ENCODE measurements at places on chromosomes 7 and 10.

DNA sequence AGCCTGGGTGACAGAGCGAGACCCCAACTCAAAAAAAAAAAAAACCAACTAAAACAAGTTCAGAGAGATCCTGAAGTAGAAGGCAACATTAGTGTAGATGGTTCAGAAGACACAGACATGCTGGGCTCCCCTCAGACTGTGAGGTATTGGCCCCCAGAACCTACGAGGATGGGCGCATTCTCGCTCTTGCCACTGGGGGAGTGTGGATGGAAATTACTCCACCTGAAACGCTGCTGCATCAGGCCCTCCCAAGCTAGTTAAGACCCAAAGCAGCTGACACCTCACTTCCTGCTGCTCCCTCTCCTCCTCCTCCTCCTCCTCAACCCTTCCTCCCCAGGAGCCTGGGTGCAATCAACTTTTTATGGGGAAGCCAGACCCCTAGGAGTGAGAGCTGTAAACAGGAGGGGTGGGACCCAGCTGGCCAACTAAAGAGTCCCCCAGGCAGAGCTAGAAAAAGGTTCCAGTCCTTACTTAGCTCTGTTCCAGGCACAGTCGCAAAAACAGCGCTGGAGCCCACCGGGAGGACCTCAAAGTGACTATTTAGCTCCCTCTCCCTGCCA, 7.4 kb downstream of the SH3PXD2A start:
- no peak for DNase-seq

DNA sequence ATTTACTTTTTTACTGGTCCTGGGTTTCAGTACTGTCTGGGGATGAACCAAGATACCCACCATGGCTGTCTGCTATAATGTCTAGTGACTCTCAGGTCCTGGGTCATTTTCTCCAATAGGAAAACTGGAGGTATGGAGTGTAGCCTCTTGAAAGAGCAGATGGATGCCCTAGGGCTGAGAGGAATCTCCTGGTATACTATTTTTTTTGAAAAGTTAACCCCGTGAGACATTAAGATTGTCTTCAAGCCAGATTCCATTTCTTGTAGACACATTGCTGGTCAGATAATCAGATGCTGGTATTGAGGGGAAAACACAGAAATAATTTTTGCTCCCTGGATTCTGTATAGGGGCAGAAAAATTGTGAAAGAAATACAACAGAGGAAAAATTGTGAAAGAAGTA, 97.3 kb downstream of the ZNF680 start:
- no peak for DNase-seq

- DNase-seq = no peak
These were observed 5.0 kb upstream of the NFE2L3 start for GRCh38 chr7:26147030-26147429.

DNA sequence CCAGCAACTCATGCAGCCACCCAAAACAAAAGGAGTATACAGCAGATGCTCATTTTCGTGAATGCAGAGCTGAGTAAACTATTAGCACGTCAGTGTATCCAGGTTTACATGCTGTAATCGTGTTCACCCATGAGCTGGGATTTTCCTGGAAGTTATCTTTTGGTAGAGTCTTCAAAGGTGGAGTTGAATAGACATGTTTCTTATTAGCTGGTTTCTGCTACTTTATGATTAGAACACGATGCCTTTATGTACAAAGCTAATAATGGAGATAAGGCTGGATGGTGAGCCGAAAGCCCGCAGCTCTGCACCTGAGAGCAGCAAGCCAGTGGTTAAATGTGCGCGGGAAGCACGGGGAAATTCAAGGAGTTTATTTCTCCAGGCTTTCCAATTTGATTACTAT, 123.8 kb downstream of the ADARB2 start:
- no peak for DNase-seq

DNA sequence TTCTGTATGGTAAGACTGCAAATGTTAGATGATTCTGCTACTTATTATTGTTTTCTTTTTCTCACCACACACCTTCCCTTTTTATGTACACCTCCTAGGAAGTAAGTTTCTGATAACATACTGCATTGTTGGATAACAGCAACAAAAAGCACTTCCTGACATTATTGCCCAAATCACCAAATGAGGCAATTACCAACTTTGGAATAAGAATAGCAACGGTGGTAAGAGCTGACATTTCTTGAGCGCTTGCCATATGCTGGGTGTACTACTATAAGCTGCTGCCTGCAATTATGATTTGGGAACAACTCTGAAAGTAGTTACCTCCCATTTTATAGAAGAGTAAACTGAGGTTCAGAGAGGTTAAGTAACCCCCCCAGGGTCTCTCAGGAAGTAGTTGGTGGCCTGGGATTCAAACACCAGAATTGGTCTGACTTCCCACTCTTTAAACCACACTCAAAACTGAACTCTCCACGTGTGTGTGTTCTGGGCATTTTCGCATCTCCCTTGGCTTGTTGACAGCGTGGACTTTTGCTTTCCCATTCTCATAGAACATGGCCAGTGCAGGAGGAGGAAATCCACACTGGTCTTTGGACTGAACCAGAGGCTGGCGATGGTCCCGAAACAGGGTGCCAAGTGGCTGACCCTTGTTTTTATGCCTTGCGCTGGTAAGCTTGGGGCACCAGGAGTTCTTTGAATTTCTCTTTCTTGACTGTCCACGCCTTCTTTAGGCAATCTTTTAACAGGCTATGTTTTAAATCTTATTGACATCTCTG, 71.4 kb downstream of the TCF7L2 start:
- no peak for DNase-seq

DNA sequence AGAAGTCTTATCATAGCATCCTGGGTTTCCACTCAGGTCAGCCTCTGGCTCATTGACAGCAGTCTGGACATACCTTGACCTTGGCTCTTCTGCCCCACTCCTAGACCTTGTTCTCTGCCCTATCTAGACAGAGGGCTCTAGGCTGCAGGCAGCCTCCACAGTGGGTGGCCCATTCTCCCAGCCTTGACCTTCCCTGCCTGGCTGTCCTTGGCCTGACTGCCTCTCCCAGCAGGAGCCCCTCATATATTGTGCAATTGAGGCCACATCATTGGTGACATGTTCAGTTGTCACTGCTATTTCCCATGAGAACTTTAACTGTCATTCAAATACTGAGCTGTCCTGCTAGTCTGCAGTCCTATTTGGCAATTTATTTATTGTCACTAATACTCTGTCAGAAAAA, 503.4 kb downstream of the PLXNA4 start:
- DNase-seq = no peak

DNA sequence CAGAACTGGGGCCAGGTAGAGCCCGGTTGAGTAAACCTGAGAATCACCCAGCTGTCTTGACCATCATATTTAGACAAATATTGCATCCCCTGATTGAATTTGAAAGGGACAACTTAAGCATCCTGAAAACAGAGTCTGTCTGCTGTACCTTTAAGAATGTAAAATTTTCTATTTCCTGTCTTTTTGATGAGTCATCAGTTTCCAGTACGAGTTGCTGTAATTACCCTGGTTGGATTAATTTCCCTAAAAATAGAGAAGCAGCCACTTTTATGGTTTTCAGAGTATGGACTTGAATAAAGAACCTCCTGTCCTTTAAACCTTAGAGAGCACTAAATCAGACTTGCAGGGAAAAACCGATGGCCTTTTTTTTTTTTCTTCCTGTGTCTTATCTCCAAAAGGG, 164.6 kb upstream of the SH2B2 start:
- no peak for DNase-seq

- DNase-seq = no peak
These were observed 154.3 kb downstream of the PPP1R3A start for GRCh38 chr7:113764401-113765035.

DNA sequence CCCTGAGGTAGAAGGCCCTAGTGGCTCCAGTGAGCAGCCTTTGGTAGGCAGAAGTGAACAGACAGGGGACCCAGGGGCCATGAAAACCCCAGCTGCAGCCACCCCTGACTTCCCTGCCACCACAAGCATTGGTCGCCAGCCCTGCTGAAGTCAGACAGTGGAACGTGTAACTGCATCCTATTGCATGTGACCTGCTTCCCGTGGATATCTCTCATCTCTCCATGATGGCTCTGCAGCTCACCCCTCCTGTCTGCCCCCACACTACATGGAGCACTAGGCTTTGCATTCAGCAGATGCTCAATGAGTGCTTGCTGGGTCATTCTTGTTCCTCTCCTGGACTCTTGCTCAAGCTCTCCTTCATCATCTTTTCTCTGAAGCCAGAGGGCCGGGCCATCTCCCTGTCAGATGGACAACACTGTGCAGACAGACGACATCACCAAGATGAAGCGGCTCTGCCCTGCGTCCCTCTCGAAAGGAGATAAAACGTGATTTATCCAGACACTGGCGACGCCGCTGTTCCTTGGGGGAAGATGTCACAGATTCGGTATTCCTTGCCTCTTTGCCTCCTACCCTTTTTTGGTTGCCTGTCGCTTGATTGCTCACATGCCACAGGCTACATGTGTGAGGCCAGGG, 117.5 kb downstream of the SH3PXD2A start:
- no peak for DNase-seq

DNA sequence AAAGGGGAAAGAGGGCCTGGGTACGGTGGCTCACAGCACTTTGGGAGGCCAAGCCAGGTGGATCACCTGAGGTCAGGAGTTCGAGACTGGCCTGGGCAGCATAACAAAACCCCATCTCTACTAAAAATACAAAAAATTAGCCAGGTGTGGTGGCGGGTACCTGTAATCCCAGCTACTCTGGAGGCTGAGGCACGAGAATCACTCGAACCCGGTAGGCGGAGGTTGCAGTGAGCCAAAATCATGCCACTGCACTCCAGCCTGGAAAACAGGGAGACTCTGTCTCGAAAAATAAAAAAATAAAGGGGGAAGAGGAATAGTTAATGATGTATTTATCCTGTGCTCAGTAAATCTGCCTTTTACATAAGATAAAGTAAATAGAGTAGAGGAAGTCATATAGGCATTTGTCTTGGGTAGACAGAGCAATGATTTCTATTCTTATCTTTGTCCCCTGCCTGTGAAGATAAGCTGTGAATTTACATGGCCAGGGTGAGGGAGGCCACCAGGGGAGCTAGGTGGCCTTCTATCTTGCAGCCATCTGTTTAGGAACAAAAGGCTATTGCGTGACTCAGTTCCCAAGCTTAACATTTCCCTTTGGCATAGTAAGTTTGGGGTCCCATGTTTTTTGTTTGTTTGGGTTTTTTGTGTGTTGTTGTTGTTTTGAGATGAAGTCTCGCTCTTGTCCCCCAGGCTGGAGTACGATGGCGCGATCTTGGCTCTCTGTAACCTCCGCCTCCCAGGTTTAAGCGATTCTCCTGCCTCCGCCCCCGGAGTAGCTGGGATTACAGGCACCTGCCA, 73.2 kb upstream of the GTF2I start:
- no peak for DNase-seq

DNA sequence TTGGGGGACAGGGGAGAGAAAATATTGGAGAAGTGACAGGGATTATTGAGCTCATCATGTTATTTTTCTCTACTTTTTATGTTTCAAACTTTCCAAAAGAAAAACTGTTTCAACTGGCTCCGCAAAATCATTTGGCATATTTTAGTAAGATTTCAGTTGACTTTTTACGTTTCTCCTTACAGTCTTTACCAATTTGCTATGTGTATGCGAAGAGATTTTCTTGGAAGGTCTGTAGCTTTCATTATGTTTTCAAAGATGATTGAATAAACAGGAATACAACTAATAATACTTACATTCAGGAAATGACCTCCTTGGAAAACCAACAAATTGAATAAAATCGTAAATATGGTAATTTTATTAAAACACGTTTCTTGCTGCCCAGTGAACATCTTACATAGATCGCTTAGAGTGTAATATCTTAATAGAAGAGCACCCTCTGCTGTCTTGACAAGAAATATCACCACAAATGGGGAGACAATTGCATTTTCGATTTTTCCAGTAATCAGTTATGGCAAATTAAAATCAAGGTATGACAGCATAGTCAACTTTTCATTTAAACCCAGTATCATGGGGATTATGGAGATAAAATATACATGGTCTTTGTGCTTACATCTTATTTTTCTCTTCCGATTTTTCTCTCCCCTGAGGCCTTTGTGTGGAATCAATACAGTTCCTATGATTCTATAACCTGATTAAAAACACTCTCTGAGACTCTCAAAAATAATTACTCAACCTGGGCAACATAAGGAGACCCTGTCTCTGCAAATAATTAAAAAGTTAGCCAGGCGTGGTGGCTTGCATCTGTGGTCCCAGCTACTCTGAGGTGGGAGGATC, 43.1 kb downstream of the MBL2 start:
- no peak for DNase-seq

DNA sequence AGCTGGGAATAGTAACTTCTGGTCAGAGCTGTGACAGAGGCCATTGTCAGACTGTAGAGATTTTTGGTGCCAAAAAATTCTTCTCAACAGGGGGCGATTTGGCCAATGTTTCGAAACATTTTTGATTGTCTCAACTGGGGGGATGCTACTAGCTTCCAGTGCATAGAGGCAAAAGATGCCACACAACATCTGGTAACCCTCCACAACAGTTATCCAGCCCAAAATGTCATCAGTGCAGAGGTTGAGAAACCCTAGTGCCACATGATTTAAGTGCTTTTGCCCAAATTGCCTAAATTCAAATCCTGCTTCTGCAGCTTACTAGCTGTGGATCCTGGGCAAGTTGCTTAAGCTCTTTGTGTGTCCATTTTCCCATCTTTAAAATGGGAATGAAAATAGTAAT, 71.9 kb downstream of the FZD1 start:
- DNase-seq = no peak

DNA sequence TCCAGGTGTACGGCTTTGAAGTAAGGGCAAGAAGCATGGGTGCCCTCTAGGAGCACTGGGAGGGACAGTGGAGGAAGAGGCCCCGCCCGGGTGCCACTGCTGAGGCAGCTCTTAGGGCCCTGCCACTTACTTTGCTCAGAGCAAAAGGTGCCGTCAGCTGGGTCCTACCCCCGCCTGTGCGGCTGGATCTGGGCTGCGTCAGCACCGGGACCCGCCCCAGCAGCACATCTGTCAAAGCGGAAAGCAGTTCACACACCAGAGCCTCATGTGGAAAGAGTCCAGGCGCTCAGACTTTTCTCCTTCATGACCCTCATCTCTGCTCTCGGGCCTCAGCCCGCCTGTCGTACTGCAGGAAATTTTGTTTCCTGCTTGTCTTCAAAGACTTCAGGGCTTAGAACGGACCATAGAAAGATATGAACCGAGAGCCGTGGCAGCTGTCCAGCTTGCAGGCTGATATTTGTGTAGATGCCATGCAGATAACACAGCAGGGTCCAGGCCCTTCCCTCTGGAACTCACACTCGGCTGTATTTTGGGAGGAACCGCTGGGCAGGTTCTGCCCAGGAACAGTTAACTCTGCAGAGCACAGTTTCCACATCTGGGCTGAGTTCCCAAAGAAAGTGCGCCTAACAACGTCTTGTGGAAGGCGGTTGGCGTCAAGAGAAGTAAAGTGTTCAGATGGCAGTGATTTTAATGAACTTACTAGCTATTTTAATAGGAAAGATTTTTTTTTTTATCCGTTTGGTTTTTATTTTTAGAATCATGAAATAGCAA, 44.3 kb upstream of the PRKAR1B start:
- no peak for DNase-seq

GRCh38 chr7:100220586-100221230, 959 bp downstream of the PVRIG start:
- DNase-seq = no peak

GRCh38 chr7:144820552-144820951, 15.3 kb downstream of the TPK1 start:
- no peak for DNase-seq

- no peak for DNase-seq
These were observed at the start of gene ZNF853 for GRCh38 chr7:6614953-6615722. Gene ZNF853, plus strand, starts transcription at chr7:6615610. Its CDS starts 565 bp downstream, at chr7:6616175.
